C1 segment of cervical spinal cord (tissue), 14 donors: ENCODE measurements at places on chromosomes 11 and 22.

- no peak for DNase-seq
Measured at GRCh38 chr22:28799606-28800307, 612 bp downstream of the XBP1 start.

DNA sequence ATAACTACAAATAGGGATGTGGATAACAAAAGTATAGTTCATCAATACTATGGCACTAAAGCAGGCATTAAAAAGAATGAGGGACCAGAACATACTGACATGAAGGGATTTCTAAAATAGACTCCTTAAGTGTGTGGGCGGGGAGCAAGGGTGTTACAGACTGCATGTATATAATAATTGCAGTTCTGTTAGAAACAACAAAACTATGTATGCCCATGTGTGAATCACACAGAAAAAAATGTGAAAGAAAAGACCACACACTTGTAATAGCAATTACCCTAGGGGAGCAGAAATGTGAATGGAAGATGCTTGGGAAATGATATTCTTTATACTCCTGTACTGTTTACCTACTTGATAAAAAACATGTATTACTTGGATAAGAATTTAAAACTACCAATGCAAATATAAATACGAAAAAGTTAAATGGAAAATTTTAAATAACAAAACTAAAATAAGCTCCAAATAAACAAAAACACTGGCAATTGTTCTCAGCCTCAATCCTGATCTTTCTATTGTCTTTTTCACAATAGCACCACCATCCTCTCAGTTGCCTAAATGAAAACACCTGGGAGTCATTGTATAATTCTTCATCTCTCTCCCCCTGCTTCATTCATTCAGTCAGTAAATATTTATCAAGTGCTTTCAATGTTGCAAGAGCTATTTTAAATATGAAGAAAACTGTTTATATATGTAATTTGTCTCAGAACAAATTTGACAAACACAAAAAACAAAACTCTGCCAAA, 129.8 kb downstream of the FCHSD2 start:
- no peak for DNase-seq

DNA sequence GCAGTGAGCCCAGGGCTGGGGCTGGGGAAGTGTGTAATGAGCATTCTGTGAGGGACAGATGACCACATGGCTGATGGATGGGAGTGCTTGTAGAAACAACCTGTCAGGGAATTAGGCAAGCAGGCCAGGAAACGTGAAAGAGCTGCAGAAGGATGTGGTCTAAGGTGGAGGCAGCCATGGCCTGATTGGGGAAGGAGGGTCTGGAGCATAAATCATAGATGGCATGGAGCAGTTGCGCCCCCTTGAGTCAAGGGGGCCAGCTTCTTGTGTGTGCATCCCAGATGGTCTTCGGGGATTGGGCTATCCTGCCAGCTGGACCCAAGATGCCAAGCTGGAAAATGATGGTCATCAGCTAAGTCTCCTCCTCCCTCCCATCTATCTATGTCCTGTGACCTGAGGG, 119.4 kb upstream of the CLPB start:
- no peak for DNase-seq

DNA sequence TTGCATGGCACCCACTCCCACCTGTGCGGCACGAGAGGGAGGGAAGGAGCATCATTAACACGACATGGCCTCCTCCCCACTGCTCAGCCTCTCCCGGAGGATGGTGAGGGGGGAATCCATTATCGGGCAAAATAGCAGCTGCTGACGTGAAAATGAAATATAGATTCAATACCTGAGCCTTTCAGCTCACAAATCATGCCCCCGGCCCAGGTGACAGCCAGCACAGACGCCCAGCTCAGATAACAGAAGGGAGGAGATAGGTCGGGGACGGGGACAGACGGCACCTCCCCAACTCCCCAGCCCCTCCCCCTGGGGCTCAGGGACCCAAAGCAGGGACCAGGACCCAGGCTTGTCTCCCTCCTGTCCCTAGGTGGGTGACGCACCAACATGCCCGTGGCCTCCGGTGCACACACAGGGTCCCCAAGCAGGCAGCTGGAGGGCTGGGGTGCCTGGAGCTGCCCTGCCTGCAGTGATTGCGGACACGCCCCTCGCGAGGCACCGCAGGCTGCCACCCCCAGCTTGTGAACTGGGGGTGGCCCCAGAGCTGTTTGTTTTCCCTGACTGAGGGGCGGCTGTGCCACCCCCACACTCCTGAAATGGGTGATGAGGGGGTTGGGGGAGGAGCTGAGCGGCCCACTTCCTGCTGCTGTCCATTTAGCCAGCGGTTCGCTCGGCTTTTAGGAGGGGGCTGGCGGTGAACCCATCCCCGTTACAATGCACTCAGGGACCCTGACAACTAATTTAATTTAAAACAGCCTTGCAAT, 31.7 kb downstream of the FLRT1 start:
- no peak for DNase-seq

DNA sequence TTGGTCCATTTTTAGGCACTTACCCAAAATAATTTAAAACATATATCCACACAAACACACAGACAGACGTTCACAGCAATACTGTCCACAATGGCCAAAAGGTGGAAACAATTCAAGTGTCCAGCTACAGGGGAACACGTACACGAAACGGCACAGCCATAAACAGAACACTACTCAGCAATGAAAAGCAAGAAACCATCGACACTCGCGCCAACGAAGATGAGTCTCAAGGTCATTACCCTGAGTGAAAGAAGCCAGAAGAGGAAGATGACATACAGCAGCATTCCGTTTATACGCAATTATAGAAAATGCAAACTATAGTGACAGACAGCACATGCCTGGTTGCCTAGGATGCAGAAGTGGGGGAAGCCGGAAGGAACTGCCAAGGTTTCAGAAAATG, 13.4 kb upstream of the COMT start:
- DNase-seq, result no peak

- DNase-seq, result no peak
Measured at GRCh38 chr11:113681282-113681681, 24.8 kb downstream of the TMPRSS5 start.

DNA sequence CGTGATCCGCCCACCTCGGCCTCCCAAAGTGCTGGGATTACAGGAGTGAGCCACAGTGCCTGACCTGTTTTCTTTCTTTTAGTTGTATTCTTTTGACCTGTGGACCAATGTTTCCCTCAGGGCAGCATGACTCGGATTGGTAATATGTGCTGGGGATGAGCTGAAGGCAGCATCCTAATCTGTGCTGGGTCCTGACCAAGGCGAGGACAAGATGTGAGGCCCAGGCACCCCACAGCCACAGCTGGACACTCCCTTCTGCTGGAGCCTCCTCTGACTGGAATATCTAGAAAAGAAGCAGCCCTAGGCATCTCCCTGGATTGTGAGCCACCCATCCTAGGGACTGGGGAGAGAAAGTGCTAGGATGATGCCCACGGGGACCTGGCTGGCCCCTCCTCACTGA, 105.4 kb downstream of the PDE2A start:
- no peak for DNase-seq

- no peak for DNase-seq
Measured at GRCh38 chr22:42283278-42284201, 13.1 kb upstream of the TCF20 start.

GRCh38 chr11:65056999-65057398, 1.4 kb downstream of the NAALADL1 start:
- no peak for DNase-seq

- DNase-seq, result peak; percentile 43
Measured at GRCh38 chr11:111911563-111912401, at the start of gene CRYAB. CRYAB (minus strand) TSS chr11:111911770; CDS start chr11:111911724, 46 bp downstream.

DNA sequence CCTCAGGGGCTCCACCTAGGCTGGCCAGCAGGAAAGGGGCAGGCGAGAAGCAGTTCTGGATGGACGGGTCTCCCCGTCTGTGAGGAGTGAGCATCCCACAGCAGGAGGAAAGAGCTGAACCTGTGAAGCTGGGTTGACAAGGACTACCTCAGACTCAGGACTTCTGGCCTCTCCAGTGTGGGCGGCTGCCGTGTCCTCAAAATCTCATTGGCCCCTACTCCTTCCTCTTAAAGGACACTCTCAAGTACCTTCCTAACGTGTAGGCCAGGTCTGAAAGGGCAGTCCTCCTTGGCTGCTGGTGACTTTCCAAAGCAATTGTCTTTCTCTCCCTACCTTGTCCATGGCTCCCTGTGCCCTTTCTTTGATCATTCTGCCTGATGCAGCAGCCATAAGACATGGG, 107.0 kb upstream of the AKIP1 start:
- DNase-seq, result no peak

- no peak for DNase-seq
Measured at GRCh38 chr22:43441751-43442150, 29.9 kb downstream of the MPPED1 start.
